ENCODE measurements at places on chromosomes 6 and 20.

DNA sequence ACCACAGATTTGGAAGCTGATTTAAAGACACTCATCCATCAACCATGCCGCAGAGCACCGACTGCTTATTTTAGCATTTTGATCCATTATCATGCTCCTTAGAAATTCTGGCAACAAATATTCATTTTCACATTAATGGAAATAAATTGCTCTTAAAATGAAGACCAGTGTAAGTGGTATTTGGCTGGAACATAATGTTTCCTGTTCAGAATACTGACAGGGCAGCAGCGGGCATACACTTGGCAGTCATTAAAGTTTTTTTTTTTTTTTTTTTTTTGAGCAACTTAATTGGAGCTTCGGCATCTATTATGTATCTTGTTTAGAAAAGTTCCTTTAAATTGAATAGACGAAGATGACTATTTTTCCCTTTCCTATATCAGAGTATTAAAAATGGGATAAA, 47.4 kb downstream of the MAP3K5 start:
- DNase-seq, result no peak

DNA sequence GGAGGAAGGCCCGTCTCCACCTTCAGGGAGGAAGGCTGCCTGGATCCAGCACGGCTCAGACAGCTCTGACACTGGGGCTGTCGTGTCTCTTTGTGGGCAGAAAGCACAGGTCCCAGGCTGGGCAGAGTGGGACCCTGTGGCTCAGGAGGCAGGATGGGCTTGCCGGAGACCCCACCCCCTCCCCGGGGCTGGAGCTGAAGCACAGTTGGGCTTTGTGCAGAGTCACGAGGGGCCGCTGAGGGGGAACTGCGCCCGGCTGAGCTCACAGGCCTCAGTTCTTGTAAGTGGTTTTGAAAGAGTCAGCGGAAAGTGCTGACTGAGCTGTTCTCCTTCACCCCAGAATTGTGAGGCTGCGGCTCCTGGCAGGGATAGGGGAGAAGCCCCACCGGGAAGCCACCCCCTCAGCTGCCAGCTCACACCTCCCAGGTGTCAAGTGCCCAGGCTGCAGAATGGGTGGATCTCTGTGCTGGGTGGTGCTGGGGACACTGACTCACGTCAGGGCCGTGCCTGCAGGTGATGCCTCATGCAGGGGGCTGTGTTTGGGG, 145.5 kb upstream of the RNF24 start:
- DNase-seq, result no peak

DNA sequence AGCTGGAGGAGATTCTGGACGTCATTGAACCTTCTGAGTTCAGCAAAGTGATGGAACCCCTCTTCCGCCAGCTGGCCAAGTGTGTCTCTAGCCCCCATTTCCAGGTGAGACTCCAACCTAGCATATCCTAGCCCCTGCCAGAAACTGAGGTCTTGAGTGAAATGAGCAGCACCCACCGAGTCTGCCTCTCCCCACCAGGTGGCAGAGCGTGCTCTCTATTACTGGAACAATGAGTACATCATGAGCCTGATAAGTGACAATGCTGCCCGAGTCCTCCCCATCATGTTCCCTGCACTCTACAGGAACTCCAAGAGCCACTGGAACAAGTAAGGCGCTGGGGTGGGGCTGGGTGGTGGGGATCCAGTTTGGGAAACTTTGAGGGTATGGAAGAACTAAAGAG, 4.6 kb downstream of the MEA1 start:
- peak; percentile 80 for DNase-seq

DNA sequence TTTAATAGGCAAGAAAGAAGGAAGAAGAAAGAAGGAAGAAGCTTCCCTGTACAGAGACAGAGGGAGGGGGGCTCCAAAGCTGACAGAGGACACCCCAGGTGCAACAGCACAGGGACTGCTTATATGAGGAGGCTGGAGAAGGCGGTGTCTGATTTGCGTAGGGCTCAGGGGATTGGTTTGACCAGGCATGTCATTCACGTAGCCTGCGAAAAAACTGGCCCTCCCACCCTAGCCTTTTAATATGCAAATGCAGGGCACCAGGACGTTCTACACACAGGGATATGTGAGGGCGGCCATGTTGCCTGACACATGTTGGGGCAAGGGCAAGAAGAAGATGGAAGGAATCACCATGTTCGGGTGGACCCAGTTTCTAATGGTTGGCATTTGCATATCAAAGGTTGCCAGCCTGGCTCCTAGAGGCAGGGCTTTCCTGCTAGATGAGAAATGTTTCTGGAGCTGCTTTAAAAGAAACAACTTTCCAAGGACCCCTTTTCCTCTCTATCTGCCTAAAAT, 305.4 kb upstream of the CDYL start:
- no peak for DNase-seq

DNA sequence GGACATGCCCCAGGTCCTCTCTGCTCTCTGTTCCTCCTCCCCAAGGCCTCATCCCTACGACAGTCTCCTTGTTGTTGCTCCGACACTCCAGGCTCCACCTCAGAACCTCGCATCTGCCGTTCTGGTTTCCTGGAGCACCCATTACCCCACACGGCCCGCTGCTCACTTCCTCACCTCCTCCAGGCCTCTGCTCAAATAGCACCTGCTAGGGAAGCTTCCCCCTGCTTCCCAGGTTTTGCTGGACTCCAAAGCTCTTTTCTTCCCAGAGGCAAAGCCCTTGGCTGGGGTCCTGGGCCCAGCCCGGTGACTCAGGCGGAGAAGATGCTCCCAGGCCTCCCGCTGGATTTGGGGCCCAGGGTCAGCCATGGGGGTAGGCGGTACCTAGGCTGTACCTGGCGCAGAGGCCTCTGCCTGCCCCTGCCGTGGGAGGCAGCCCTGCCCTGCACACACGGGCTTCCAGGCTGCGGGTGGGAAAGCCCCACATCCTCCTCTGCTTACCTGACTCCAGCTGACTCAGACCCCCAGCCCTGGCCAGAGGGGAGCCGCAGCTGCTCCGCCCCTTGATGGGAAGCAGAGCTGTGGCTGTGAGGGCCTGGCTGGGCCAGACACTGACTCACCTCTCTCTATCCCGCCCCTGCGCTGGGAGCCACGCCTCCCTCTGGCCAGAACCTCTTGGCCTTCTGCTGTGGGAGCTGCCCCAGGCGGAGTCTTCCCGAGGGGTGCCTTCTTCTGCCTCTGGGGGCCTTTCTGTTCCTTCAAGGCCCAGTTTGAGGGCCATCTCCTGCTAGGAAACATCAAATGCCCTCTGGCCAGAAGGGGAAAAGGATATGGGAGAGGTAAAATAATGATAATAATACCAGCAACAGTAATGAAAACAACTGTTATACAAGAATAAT, 130.5 kb downstream of the CEBPB start:
- peak; percentile 74 for DNase-seq

DNA sequence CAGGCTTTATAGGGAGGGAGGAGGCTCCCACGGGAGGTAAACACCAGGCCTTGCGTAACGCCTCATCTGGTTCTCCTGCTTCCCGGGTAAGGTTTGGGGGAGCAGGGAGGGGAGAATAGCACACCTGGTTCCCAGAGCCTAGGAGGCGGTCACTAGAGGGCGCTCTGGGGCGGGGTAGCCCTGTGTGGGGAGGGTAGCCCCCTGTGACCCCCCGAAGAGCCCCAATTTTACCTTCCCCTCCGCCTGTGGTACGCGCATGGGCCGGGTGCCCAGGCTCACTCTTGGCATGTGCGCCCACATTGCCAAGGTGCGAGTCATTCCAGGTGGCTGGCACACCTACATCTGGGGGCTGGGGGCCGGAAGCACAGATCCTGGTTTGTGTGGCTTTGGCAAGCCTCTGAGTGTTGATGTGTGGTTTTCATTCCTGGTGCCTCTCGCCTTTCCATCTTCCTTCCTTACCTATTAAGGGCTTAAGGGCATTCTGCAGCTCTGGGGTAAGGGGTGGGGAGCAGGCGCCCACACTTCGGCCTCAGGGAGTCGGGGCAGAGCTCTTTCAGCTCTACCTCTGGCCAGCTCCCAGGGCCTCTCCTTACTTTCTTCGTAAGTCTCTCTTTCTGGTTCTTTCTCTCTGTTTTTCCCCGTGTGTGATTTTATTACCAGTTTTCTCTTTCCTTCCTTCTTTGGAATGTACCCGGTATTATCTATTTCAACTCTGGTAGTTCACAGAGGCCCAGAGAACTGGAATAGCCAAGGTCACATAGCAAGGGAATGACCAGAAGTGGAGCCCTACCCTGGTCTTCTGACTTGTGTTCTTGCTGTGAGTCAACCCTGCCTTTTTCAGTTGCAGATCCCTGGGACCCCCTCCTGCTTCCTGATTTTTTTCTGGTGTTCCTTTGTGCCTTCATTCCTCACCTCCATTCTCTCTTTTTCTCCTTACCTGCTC, 492 bp upstream of the RNF39 start:
- no peak for DNase-seq

DNA sequence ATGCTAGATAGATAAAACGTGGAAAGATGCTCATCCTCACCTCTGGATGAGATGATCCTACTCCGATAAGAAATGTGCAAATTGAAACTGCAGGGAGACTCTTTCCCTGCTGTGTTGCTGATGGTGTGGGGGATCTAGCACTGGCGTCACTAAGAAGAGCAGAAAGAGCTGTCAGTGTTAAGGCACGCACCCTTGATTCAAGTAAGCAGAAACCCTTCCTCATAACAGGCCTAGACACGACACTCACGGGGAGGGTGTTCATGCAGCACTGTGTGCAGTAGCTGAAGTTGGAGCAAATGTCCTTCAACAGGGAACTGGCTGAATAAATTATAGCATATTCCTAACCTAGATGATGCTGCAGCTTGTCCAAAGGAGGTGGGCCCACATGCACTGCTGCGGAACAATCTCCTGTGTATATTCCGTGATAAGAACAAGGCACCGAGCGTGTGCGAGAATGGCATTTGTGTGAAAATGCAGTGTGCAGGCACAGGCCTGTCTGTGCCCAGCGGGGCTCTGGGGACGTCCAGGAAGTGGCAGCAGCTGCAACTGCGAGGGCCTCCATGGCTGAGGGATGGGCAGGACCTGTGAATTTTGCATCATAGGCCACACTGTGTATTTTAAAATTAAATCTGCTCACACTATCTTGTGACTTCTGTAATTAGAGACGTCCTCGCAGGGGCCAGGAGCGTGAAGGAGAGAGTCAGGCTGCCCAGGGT, 64.0 kb downstream of the TCP11 start:
- DNase-seq, result no peak

DNA sequence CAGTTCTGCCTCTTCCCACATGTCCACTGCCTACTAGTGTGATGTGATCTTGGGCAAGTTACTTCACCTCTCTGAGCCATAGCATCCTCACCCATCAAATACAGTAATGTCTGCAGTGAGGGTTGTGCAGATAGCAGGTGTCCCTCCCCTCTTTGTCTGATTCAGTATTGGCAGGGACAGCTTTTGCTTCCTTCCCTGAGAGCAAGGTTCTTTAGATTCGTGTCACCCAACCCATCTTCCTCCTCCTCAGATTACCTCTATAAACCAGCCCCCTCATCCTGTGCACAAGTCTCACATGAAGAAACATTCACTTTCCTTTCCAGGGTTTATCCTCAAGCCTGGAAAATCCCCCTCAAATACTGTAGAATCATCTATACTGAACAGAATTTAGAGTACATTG, 15.4 kb downstream of the ACTR5 start:
- no peak for DNase-seq

DNA sequence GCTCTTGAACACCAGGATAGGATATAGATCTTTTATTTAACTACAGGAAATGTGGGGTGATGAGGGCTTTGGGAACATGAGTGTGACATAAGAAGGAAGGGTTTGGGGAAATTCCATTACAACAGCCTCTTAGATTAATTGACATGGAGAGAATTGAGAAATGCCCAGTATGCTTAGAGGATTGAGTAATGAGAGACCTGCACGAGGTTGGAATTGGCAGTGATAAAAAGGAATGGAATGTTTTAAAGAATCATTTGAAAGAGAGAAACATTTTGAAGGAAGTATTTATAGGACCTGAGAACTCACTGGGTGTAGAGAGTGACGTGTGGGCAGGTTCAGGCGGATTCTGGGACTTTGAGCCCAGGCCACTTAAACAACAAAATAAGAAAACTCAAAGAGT, 227.0 kb downstream of the BMP2 start:
- DNase-seq, result no peak

- DNase-seq, result peak; percentile 52
These were observed 35.8 kb downstream of the ZBTB9 start for GRCh38 chr6:33490198-33490597.

DNA sequence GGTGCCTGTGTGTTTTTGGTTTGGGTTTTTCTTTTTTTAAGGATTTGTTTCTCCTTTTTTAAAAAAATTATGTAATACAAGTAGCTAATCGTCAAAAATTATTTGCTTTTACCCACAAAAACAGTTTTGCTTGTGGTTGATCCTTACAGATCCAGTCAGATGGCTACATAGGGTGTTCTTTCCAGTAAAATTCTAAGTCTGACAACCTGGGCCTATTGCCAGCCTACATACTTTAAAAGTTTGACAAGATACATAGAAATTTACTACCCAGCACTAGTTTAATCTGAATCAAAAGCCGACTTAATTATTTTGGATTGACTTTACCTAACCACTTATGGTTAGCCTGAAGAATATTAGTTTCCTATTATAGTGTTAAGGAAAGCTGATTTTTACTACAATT, 2.1 kb upstream of the SOX4 start:
- no peak for DNase-seq

DNA sequence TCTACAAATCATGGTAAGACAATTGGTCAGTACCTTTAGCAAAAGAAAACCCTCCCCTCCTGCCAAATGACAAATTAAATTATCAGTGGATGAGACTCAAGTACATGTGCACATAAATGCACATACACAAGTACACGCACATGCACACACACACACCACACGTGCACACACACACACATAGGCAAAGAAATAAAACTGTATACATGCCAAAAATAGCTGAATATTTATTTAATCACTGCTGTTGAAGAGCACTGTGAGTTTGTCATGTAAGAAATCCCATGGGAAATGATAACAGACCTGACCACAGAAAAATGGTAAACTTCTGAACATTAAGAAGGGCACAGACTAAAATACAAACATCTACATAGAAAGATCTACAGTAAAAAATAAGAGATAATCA, 46.6 kb upstream of the TNFAIP3 start:
- DNase-seq, result no peak

GRCh38 chr6:54115966-54116365, 4.7 kb downstream of the MLIP start:
- no peak for DNase-seq

- peak; percentile 16 for DNase-seq
These were observed 119.4 kb downstream of the TBX18 start for GRCh38 chr6:84645000-84645399.

GRCh38 chr6:150263765-150264404, 104.9 kb upstream of the IYD start:
- no peak for DNase-seq
